ENCODE measurements at places on chromosomes 5 and 9.

- DNase-seq: no peak
Measured at GRCh38 chr9:89488131-89488530, 9.8 kb downstream of the SEMA4D start.

DNA sequence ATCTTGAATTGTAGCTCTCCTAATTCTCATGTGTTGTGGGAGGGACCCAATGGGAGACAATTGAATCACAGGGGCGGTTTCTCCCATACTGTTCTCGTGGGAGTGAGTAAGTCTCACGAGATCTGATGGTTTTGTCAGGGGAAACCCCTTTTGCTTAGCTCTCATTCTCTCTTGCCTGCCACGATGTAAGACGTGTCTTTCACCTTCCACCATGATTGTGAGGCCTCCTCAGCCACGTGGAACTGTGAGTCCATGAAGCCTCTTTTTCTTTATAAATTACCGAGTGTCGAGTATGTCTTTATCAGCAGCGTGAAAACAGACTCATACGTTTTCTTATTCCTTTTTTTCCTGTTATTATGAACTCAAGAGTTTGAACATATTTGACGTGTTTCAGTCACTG lies 39.1 kb downstream of the RETREG1 start:
- no peak for DNase-seq

GRCh38 chr9:110319781-110320492 lies 17.7 kb downstream of the TXNDC8 start:
- no peak for DNase-seq

- DNase-seq: no peak
Measured at GRCh38 chr5:131211669-131212068, 40.9 kb downstream of the LYRM7 start.

- DNase-seq: no peak
Measured at GRCh38 chr5:137071931-137072330, 427.2 kb downstream of the SPOCK1 start.

DNA sequence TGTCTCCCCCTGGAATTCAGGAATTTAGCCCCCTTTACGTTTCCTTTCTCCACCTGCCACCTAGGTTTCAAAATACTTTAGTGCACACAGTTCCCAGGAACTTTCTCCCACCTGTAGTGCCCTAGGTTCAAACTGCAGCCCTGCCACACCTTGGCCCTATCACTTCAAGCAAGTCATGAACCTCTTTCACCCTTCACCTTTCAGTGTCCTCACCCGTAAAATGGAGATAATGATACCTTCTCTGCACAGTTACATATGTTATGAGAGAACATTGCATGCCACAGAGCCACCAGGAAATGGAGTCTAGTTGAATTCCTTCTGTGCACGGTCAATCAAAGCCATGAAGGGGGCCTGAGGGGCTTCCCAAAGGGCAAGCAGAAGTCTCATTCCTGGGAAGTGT lies 9.8 kb upstream of the EEIG1 start:
- no peak for DNase-seq

DNA sequence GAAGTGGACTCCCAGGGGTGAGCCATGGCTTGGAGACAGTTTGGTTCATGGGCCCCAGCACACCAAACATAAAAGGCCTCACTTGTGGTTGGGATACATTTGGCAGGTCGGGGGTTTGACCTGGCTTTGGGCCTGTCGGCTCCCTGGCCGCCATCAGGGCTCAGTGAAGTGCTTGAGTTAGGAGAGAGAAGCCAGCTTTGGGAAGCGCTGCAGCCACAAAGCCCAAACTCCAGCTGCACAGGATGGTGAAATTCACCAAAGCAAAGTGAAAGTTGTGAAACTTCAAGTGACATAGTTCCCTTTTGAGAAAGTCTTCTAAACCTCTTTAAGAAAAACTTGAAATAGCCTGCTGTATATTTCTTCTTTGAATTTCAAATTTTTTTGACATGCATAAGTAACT lies 27.5 kb downstream of the SLC46A2 start:
- no peak for DNase-seq
